ENCODE measurements at places on chromosomes 7 and 10.

GRCh38 chr7:43463401-43463980, 119.4 kb upstream of the STK17A start:
- DNase-seq, result no peak

GRCh38 chr7:12294701-12295100, 83.6 kb downstream of the TMEM106B start:
- DNase-seq, result no peak

DNA sequence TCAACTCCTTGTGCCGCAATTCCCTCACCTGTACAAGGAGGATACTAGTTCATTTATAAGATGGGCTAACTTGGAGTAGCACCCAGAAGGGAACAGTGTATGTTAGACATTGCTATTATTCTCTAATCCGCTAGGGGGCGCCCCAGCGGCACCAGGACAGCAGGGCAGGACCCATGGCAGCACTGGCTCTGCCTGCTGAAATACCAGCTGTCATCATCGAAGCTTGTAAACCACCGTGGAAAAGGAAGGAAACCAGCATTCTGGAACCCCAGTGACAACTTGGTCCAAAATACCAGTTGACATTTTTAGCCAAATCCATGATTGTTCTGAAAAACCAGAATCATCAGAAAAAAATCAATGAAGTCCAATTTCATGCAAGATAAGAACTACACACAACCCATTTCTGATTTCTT, 134.4 kb downstream of the ITGA8 start:
- peak; percentile 31 for DNase-seq

DNA sequence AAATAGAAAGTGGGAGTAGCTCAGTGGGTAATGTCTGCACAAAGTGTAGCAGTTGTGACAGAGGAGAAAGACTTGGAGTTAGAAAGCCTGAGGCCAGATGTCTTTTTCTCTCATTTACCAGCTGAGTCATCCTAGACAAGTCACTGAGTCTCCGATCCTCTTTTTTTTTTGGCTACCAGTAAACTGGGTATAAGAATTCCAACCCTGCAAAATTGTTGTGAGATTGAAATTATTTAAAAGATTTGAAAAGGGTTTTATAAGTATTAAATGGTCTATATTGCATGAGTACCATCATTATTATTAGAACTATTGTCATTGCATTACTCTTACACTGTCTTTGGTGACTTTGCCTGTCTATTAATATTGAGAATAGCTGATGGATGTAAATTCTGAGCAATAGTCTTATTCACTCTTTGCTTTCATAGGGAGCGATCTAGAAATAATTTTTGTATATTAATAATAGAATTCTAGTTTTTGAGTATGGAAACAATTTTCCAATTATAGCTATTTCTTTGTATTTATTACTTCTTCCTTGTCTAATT, 74.0 kb downstream of the ARID5B start:
- DNase-seq, result no peak

GRCh38 chr7:120874722-120875121, 16.8 kb upstream of the TSPAN12 start:
- DNase-seq, result no peak

- DNase-seq, result no peak
Observed at GRCh38 chr7:50632561-50633413, 67.6 kb upstream of the DDC start.

- no peak for DNase-seq
Observed at GRCh38 chr10:69139961-69140360, 16.0 kb downstream of the VPS26A start.

DNA sequence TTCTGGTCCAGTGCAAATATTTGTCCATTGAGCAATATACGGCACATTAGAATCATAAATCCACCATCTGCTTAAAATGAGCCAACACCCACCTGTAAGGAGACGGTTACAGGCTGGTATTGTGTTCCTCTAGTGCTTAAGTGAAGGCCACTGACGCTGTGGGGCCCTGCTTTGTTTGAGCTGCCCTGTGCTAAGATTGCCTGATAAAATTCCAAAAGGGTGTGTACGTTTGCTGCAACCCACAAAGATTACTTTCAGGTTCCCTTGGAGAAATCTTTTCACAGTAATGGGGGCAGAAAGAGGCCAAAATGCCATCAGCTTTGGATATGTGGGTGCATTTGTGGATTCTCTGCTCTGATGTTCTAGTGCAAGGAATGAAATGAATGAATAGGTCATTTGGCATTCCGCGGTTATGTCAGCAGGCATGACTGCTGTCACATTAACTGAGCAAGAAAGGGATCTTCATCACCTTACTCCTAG, 34.4 kb downstream of the AGR3 start:
- DNase-seq, result no peak

DNA sequence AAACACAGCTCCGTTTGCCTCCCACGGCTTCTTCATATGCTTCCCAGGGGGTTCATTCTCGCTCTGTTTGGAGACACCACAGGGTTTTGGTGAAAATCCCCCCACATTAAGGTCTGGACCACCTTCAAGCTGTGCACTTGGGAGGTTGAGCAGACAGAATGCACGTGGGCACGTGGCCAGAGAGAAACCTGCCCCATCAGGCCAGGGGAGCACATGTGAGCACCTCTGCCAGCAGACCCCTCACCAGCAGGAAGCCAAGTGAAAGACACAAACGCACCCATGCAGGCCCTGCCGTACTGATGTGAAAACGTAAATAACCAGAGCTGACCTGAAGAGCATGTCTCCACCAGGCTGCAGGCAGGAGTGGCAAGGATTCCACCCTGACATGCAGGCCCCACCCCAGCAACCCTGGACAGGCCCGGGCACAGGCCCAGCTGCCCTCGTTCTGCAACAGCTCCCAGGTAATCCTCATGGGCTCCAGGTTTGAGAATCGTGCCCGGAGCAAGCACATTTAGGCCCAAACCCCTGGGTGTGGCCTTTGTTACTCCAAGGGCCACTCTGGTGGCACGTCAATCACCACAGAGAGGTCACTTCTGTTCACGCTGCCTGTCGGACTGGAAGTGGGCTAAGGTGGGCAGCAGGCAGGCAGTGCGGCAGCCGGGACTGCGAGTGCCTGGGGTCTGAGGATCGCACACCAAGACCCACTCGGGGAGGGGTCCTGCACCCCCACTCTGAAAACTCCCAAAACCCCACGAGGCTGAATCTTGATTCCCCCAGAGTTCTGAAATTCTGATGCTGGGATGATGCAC, 184.4 kb downstream of the PTPRN2 start:
- DNase-seq, result no peak

GRCh38 chr7:155962968-155963300, 150.7 kb upstream of the SHH start:
- no peak for DNase-seq

DNA sequence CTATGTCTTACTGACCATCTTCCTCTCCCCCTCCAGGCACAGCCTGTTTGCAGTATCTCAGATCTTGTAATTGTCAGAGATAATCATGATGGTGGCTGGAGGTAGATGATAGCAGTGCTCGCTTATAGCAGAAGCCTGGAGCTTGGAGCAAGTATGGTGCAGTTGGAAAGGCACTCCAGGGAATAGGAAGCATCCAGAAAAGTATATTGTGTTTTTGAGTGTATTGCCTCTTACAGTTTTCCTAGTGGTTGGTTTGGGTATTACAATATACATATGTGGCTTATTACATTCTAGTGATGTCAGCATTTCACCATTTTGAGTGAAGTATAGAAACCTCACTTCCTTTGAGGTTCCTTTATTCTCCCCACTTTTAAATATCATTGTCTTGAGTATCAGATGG, 101.5 kb downstream of the STK31 start:
- DNase-seq, result no peak

- DNase-seq, result no peak
Observed at GRCh38 chr7:128405471-128406313, 4.1 kb downstream of the IMPDH1 start.

- DNase-seq, result no peak
Observed at GRCh38 chr7:118285358-118285757, 60.9 kb downstream of the ANKRD7 start.

DNA sequence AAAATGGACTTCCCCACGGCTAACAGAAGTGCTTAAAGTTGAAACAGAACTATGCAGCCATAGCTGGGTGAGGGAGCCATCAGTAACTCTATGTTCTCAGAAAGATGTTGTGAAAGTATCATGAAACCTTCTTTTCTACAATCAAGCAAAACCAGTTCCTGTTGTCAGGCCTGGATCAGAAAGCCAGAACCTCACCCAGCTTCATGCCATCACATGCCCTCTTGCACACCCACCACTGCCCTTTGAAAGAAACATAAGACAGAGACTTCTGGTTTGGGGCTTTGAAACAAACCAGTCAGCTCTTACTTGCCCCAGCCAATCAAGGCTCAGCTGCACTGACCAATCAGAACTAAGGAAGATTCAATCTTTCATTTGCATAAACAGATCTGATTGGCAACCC, 230.8 kb upstream of the FERD3L start:
- no peak for DNase-seq

- DNase-seq, result no peak
Observed at GRCh38 chr10:33897291-33897752, 562.9 kb upstream of the NRP1 start.

- DNase-seq, result no peak
Observed at GRCh38 chr7:30183749-30184369, 49.1 kb downstream of the MTURN start.

- DNase-seq, result no peak
Observed at GRCh38 chr10:17644485-17644943, 563 bp downstream of the STAM start.

- DNase-seq, result no peak
Observed at GRCh38 chr10:83469728-83470331, 669.5 kb upstream of the GHITM start.

GRCh38 chr10:47178537-47179290, 121.3 kb upstream of the GDF10 start:
- DNase-seq, result no peak

GRCh38 chr7:23385140-23385539, 85.2 kb downstream of the IGF2BP3 start:
- no peak for DNase-seq

DNA sequence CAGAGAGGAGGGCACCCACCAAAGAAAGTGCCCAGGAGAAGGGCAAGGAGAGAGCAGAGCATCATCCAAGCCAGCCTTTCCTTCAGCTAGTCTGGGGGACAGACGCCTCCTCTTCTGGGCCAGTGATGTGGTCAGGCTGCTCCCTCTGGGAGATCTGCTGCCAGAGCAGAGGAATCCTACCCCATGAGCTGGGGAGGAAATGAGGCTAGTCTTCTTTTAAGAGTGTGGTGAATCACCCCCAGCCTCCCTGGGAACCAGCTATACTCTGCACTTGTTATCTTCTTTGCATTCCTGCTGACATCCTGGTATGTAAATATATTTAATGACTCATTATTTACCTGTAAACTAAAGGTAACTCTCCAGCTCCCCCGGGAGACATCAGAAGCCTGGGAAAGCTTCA, 41.6 kb upstream of the EPHB6 start:
- DNase-seq, result no peak

DNA sequence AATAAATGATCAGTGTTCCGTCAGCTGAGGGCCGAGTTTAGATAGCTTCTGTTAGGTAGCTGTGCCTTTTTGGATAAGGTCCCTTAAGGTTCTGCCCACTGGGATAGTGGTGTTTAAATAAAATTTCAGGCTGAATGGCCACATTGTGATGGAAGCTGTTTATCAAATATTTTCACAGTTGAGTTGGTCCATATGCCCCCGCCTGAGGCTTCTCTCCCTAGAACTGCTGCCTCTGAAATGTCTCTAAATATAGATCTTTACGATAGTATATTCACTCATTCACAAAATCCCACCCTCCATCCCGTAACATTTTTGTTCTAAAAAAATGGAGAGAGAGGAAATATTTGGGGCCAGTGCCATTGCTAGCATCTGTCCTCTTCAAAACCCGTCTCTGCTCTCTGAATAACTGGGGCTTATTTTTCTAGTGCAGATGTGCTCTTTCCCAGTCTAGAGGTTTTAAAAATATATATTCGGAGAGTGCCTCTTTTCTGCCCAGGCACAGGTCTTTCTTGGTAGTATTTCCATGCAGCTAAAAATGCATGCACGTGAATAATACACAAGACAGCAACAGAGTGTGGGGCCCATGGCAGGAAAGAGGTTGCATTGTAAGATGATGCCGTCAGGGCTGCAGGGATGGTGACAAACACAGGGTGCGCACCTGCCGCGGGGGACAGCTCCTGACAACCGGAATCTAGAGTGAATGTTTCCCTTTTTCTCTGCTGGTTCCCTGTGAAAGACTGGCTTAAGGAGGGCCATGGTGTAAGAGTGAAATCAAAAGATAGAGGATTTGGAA, 105.4 kb upstream of the BTBD16 start:
- no peak for DNase-seq
